CD4-positive, alpha-beta T cell treated with Interleukin-15 for 1 hour (primary cell): ENCODE measurements at places on chromosomes 6 and 20.

DNA sequence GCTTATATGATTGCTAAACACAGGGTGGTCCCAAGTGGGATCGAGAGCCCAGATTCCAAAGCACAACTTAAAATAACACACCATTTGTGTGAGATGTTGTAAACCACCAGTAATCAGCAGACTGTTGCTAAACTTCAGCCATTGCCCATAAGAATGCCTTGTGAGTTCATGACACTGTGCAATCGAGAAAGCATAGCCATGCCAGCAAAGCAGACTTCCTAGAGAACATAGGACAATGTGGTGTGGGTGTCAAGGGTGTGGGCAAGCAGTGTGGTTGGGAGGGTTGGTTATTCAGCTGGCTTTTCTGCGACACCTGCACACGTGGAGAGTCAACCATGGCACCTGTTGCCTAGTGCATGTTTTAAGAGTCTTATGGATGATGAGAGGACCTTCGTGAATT is 16.1 kb upstream of the CALHM6 start:
- DNase-seq: no peak

GRCh38 chr20:50799176-50799889 is 4.5 kb downstream of the BCAS4 start:
- DNase-seq: no peak

GRCh38 chr6:130932438-130932837 is 105.2 kb downstream of the SMLR1 start:
- no peak for DNase-seq

- no peak for DNase-seq
Observed at GRCh38 chr20:10014431-10014830, 20.4 kb upstream of the ANKEF1 start.

DNA sequence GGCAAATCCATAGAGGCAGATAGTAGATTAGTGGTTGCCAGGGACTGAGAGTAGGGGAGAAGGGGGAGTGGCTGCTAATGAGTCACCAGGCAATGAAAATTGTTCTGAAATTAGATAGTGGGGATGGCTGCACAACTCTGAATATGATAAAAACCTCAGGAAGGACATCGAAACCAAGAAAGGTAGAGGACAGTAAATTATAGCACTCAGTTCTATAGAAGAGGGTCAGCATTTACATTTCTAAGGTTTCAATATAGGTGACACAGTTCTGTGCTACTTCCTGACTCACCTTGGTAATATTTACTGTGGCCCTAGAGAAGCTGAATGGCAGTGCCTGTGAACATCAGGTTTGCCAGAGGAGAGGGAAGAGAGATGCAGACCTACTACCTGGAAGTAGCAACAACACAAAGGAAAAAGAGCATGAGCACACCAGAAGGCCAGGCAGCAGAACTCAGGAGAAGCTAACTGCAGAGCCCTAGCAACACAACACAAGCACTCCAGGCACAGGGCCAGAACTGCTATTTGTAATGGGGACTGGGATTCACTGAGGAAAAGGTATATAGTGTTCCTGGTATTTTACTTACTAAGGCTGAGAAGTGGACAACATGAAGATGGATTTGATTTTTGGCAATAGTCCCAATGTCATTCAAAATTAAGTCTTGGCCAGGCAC is 75.9 kb downstream of the PLCG1 start:
- DNase-seq: no peak

GRCh38 chr20:4064144-4064909 is 49.0 kb upstream of the RNF24 start:
- DNase-seq: no peak

- DNase-seq: no peak
Observed at GRCh38 chr6:11139051-11139960, 27.8 kb upstream of the ERVFRD-1 start.
